ENCODE measurements at places on chromosomes 13 and 19.

- DNase-seq: no peak
Measured at GRCh38 chr19:38719761-38720558, 24.3 kb downstream of the CAPN12 start.

GRCh38 chr13:108315991-108316390 lies 46.5 kb downstream of the TNFSF13B start:
- no peak for DNase-seq

GRCh38 chr13:75010941-75011340 lies 471.0 kb downstream of the TBC1D4 start:
- DNase-seq: no peak

DNA sequence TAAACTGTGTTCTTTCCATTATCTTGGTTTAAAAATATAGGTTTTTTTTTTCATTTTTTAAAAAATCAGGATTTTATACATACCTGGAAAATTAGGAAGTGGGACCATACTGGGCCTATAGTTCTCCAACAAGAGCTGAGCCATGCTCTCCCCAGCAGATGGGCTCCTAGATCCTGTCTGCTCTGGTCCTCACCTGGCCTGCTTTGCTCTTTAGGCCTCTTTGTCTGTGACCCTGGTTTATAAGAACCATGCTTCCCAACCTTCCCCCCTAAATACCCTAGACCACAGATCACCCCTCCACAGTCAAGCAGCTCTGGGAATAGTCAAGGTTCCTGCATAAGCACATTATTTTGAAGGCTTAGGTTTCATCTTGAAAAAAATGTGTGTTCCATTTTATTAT lies 185.0 kb upstream of the TSHZ3 start:
- DNase-seq: no peak

Data from fibroblast of pulmonary artery (primary cell).